Forelimb muscle (tissue), 1 donor: ENCODE measurements at places on chromosomes 5 and 9.

DNA sequence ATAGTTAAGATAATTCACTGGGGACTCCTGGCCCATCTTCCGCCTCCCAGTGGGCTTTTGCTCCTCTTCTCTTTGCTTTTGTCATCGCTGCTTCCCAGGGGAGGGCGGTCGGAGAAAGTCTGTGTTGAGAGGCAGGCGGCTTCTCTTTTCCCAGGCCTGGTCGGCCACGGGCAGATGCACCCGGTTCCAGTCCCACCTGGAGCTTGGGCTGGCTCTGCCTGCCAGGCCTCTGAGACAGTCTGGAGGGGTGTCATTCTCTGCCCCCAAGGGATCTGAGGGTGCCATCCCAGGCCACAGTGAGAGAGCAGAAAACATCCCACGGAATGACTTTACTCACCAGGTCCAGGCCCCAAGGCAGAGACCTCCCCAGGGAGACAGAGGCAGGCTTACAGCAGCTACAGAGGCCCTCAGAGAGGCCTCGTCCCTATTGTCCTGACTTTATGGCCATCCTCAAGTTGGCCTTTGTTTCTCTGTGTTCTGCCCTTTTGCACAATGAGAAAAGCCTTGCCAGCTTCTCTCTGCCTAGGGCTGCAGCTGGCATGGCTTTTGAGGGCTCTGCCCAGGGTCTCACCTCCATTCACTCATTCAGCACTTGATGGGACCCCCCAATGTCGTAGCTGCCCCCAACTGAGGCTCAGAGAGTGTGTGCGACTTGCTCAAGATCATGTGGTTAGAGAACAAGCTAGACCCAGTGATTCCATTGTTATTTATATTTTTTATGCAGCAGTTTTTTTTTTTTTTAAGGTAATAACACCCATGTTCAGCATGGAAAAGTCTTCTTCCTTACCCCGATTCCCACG lies 44.2 kb upstream of the BOD1 start:
- no peak for DNase-seq

- DNase-seq = no peak
These were observed 15.5 kb upstream of the NAA35 start for GRCh38 chr9:85925493-85925892.

GRCh38 chr5:78889369-78890140 lies 95.6 kb downstream of the ARSB start:
- DNase-seq = no peak

DNA sequence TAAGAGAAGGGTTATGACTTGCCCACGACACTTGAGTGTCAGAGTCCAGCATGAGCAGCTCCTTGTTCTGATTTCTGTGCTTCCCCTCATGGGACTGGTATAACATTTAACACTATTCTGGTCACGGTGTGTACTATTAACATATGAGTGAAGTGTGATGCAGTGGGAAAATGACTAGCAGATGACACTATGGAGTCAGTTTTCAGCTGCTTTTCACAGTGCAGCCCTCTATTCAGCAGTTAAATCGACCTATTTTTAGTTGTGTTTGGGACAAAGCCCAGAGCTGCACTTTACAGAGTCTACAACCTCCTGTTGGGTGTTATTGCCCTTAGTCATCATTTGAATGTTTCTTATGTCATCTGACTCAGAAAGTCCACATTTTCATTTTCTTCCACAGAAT lies 59.1 kb downstream of the CHSY3 start:
- peak; percentile 24 for DNase-seq

- DNase-seq = no peak
These were observed 25.1 kb downstream of the ZNF474 start for GRCh38 chr5:122154491-122154890.

- DNase-seq = no peak
These were observed 318.4 kb downstream of the PSAT1 start for GRCh38 chr9:78615372-78615771.

DNA sequence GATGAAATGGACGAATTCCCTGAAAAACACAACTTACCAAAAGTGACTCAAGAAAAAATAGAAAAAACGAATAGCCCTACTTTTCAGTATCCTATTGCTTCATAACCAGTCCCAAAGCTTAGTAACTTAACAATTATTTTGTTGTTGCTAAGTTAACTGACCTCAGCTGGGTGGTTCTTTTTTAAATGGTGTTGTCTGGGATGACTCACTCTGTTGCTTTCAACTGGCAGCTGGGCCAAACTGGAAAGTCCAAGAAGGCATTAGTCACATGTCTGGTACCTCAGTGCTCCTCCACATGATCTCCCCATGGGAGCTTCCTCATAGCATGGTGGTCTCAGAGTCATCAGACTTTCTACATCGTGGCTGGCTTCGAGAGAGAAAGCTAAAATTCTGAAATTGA lies 47.8 kb upstream of the ADAMTS2 start:
- DNase-seq = no peak

GRCh38 chr5:153626836-153627235 lies 136.4 kb downstream of the GRIA1 start:
- no peak for DNase-seq

DNA sequence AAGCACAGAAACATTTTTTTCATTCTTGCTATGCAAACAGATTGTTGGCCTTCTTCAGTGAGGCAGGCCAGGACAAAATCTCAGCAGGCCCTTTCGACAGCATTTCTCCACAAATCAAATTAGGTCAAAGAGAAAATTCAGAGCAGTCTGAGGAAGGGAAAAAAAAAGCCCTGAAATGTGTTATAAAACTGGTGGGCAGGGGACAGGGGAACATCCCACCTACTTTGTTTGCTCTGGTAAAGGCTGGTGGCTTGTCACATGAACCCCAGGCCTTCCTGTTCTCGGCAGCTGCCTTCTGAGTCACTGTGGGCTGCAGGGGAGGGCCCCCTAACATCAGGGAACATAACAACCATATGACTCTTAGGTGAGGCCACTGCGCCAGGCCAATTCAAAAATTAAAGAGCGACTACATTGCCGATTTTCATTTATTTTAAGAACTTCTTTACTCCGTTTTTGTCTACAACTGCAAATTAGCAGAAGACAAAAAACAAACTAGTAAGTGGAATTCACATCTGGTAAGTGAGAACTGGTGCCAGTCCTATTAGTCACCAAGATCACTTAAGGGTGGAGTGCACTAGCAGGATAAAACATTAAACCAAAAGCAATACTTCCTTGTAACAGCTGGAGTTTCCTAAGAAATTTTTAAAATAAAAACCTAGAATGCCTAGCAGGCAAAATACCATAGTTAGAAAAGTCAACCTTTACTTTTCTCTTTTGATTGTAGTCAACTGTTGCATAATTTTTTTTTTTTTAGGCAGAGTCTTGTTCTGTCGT lies 46.2 kb upstream of the DENND4C start:
- peak; percentile 65 for DNase-seq

DNA sequence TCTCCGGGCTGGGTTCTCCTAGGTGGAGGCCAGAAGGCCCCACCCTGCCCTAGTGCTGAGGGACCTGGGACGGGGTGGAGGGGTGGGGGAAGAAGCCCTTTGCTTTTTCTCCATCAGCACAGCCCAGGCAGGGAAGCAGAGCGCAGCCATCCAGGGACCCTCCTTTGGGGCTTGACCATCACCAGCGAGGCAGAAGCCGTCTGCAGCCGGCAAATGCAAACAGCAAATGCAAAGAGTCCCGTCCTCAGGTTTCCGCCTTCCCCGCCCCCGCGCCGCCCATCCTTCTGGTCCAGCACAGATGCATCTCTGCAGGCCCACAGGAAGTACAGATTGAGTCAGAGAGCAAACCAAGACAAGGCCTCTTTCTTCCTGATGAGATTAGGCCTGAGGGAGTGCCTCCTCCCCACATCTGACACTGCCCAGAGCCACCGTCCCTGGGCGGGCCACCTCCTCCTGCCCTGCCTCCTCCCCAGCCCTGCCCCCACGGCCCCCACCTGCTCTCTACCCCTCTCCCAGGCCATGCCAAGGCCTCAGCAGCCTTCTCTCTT lies 23.4 kb downstream of the CORO2A start:
- DNase-seq = no peak
